IPS-NIHi11 (cell line): ENCODE measurements at places on chromosomes 1 and 21.
A peak's percentile ranks its signal among the peaks of the same experiment; 100 is the strongest.

GRCh38 chr1:210917560-210918169, 216.3 kb downstream of the KCNH1 start:
- DNase-seq, result no peak

DNA sequence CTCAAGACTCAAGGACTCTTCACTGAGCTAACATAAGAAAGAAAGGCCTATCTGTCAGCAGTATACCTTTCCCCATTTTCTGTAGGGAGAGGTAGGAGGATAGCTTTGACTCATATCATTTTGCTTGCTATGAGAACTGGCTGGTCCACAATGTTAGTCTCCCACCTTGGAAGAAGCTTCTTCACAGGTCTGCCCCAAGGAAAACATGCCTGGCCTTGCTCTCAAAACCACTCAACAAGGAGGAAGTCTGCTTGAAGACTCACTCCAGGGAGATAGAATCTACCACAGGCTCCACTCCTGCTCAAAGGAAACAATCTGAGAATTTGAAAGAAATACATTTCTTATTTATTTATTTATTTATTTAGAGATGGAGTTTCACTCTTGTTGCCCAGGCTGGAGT, 29.5 kb upstream of the LAMC1 start:
- no peak for DNase-seq

- no peak for DNase-seq
Measured at GRCh38 chr1:53267761-53268160, 29.4 kb upstream of the MAGOH start.

- no peak for DNase-seq
Measured at GRCh38 chr1:125065092-125065820, 3880.5 kb downstream of the SRGAP2C start.

DNA sequence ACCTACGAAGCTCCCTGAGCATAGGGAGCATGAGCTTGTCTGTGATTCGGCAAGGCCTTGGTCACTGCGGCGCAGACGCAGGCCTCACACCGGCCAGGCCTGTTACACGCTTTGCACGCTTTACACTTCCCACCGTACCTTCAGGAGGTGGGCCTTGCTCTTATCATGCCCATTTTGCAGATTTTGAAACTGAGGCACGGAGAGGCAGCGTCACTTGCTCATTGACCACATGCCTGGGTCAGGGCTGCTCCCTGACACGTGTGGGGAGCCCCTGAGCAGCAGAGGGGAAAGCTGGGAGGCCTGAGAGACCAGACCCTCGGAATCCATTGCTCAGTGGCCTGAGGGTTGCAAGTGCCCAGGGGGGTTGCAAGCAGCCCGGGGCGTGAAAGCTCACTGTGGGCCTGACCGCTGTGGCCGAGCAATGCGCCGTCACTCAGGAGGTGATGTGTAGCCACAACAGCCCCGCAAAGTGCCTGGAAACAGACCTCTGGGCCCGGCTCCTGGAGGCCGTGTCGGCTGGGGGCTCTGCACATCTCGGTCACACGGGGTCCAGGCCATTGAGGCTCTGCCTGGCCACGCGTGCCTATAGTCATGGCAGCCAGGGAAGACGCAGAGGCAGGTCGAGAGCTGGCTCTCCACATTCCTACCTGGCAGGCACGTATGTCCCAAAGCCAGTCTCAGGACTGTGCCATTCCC, 6.9 kb downstream of the ARHGEF16 start:
- no peak for DNase-seq

DNA sequence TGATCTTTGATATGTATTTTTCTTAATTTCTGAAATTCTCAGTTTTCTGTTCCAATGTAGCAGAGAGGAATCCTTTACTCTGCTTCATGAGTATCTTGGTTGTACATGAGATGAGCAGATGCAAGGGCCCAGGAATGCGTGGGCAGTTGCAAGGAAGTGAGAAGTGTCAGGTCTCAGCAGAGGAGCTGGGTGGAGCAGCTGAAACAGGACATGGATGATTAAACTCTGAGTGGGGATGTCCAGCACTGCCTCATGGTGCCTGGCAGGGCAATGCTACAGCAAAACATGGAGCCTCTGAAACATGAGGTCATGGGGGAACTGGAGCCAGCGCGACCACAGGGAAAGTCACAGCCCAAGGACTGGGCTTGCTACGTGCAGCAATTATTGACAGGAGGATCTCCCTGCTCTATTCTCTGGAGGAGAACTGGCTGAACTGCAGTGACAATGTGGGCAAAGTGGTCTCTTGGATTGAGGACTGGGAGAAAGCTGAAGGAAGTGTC, 48.4 kb downstream of the COLGALT2 start:
- peak; percentile 13 for DNase-seq

GRCh38 chr1:233664253-233664652, 50.3 kb downstream of the KCNK1 start:
- no peak for DNase-seq

DNA sequence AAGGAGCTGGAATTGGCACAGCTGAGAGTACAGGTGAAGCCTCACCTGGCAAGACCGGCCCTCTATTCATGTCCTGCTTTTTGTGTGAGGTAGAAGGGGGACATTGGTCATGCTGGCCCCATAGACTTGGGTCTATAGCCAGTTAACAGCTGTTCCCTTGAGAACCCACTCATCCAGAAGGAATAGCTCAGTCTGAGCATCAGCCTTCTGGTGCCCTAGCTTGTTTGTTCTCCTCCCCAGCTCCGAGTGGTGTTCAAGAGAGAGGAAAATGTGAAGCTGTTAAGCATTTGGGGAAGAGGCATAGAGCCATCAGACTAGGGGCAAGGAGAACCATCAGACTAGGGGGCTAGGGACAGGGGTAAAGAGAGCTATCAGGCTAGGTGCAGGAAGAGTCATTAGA, 290.9 kb downstream of the SIPA1L2 start:
- no peak for DNase-seq

GRCh38 chr1:180501865-180502360, 464 bp downstream of the ACBD6 start:
- no peak for DNase-seq

DNA sequence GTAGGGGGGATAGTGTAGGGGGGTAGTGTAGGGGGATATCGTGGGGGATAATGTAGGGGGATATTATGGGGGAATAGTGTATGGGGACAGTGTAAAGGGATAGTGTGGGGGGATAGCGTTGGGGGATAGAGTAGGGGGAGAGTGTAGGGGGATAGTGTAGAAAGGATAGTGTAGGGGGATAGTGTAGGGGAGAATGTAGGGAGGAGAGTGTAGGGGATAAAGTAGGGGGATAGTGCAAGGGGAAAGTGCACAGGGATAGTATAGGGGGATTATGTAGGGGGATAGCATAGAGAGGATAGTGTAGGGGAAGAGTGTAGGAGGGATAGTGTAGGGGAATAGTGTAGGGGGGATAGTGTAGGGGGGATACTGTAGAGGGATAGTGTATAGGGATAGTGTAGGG, 12.3 kb upstream of the ARF1 start:
- no peak for DNase-seq

- no peak for DNase-seq
Measured at GRCh38 chr1:247173431-247173830, 1.6 kb upstream of the ZNF124 start.

DNA sequence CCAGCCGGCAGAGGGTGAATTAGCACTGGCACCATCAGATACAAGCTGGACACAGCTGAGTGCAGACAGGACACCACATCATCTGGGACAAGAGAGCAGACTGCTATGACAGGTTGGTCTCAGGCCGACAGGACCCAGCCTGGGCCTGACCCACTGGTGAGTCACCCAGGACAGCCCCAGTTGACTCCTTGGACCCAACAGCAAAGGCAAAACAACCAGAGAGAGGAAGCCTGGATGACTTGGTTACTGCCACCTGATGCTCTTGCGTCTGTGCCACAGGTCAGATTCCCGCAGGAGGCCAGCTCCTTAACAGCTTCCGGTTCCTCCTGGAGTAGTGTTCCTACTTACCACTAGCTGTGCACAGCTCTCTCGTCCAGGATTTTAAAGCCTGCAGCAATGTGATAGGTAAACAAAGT, 18.5 kb downstream of the CCN1 start:
- no peak for DNase-seq

- DNase-seq, result peak; percentile 32
Measured at GRCh38 chr1:119659628-119660027, 11.6 kb upstream of the ZNF697 start.

DNA sequence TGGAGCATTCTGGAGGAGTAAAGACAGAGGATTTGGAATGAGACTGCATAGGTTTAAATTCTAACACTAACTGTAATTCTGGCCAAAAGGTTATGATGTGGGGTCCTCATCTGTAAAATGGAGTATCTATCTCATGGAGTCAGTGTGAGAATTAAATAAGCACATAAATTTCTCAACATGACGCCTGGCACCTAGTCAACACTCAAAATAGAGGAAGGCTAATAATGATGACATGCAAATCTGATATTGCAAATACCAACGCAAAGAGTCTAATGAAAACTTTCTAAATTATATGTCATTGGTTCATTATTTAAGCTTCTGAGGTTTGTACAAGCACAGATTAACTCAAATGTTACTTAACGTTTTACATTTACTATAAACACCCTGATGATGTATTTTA, 29.6 kb downstream of the APP start:
- no peak for DNase-seq

DNA sequence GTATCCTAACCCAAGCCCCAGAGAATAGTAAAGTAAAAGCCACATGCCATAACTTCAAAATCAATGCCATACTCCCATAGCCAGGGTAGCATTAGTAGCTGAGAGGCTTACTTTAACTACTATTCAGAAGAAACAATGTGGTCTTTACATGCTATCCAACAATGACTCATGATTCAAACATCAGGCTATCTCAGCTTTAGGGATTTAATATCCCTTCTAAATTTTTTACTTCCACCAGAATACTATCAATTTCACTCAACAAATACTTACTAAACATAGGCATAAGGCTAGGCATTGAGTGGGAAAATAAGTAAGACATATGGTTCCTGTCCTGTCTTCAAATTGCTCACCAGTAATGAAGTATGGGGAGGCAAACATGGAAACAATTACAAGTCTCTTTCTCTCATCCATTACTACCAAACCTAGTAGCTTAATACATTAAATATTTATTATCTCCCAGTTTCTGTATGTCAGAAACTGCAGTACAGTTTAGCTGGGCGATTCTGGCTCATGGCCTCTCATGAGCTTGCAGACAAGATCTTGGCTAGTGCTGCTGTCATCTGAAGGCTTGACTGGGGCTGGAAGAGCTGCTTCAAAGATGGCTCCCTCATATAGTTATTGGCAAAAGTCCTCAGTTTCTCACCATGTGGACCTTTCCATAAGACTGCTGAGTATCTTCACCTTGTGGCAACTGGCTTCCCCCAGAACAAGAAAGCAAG, 30.7 kb downstream of the EVI5 start:
- DNase-seq, result no peak

DNA sequence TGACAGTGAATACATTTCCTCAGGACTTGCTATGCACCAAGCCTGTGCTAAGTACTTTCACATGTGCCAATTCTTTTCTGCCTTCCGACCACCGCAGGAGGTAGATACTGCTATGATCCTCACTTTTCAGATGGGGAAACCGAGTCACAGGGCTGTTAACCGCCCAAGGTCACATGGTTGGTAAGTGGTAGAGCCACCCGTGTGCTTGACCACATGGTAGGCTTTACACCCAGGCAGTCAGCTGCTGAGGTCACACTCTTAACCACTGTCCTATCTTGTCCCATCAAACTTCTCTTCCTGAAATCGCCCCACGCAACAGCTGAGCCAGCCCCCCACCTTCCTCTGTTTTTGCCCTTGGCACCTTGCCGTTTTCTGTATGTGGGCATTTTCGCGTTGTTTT, 31.0 kb upstream of the SDHB start:
- DNase-seq, result no peak

DNA sequence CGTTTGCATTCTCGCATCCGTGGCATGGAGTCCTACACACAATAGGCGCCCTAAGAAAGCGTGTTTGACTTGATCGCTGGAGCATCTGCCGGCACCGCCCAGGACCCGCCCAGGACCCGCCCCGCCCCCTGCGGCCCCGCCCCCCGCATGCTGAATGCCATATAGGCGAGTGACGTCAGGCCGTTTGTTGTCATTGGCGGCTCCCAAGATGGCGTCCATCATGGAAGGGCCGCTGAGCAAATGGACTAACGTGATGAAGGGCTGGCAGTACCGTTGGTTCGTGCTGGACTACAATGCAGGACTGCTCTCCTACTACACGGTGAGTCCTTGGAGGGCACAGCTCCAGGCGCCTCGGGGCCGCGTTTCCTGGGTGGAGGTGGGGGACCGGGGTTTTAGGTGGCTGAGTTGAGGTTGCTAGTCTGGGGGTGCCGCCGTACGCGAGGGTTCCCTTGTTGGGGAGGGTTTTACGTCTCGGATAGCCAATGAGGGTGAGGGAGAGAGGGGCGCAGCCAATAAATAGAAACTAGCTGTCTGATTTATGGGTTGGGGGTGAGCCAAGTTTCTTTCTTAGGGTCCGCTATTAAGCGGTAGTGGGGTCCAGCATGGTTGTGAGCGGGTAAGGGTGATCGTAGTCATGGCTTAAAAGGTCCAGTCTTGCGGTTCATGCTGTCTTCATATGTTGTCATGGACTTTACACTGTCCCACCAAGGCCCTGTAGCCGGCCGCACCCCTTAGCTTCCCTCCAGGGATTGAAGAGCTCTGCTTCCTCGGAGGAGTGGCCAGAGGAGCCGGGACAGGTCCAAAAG, at the start of gene OSBPL9:
TSS of gene OSBPL9 (plus strand) at position 190 of the 806 bp plus-strand sequence. CDS start at position 209, 19 bp downstream.
- peak; percentile 95 for DNase-seq

GRCh38 chr1:65042467-65042866, 76.1 kb upstream of the JAK1 start:
- DNase-seq, result no peak

DNA sequence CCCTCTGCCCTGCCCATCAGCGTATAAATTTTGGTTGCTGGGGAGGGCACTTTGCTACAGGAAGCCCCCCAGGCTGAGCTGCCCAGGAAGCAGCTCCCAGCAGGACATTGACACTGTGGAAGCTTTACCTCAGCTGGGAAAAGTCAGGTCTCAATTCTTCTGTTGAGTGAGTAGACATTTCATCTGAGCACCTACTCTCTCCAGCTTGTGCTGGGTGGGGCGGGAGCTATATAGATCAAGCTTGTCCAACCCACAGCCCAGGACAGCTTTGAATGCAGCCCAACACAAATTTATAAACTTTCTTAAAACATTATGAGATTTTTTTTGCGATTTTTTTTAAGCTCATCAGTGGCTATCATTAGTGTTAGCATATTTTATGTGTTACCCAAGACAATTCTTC, 9.4 kb downstream of the NIPAL3 start:
- no peak for DNase-seq

GRCh38 chr21:42570362-42570761, 56.7 kb downstream of the SLC37A1 start:
- no peak for DNase-seq

GRCh38 chr1:227728892-227729143, 6.3 kb downstream of the JMJD4 start:
- DNase-seq, result no peak

DNA sequence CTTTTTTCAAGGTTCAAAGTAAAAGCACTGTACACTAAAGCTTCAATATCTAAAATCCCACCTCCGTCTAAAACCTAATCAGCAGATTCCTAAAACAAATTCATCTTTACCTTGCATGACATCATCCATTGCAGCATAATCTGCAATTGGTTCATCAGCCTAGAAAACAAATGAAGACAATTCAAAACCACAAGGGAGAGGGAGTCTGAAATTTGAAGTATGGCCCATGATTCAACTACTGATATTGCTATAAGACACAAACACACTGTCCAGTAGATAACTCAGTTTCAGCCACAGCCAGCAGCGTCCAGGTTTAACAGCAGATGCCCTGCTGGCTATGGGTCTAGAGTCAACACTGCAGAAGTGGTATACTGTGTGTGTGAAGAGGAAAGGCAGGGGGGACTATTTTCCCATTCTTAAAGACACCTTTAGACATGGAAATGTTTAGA, 17.9 kb upstream of the RAP1GAP start:
- DNase-seq, result no peak
